ENCODE measurements at places on chromosomes 16 and 17. TPM values are rescaled to one million over a fixed set of nuclear protein-coding genes. Genes with fewer than 3 reads are reported as not detected.
A peak's percentile ranks its signal among the peaks of the same experiment; 100 is the strongest.

DNA sequence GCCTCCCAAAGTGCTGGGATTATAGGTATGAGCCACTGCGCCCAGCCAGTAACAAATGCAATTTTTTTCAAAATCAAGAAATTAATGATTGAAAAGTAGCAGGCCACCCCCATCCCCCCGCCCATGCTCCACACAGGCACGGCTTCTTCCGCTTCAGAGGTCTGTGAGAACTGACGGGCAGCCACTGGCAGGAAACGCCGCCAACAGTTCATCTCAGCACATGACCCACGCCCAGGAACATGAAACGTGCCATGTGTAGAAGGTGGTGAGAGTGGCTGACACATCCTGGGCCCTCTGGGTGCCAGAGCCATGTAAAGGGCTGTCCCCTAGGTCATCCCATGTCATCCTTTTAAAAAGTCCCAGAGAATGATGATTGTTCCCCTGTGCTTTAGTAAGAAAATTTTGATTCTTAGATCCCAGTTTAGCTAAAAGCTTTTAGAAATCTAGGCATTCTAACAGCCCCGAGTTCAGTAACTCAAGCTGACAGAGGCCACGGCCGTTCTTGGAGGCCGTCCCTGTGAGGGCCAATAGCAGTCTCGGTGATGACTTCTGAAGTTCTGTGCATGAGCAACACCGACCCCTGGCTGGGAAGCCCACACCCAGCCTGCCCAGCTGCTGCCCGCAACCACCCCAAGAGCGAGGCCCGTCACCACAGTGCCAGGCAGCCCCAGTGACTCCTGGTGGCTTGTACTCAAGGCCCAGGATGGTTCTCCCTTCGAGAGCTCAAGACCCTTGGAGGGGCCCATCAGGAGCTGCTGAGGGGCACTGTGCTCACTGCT is 52.1 kb downstream of the KLHDC4 start:
- DNase-seq: no peak

DNA sequence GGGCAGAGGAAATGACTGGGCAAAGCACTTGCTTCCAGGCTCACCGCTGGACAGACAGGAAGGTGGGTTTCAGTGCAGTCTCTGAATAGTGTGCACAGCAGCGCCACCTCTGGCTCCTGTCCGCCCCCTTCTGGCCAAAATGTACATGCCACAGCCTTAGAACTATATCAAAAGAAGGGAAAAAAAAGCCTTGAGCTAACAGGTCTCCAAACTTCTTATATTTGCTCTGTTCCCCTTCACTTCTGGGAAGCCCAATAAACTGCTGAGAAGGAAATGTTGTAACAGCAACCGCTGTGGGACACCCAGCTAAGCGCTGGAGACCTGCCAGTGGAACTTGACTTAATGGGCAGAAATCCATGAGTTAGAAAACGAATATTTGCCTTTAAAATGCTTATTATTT is 17.5 kb downstream of the COG7 start:
- no peak for DNase-seq

- DNase-seq: no peak
Observed at GRCh38 chr17:20203018-20203417, 193.9 kb downstream of the SPECC1 start.

GRCh38 chr16:46980926-46981325 is 7.5 kb upstream of the DNAJA2 start:
- DNase-seq: no peak

The KRT12 gene
- total RNA-seq: not detected

- DNase-seq: peak; percentile 89
Observed at GRCh38 chr17:49997773-49998703, 3.0 kb upstream of the DLX3 start.

GRCh38 chr16:29784901-29785500 is 5.5 kb upstream of the KIF22 start:
- peak; percentile 74 for DNase-seq

DNA sequence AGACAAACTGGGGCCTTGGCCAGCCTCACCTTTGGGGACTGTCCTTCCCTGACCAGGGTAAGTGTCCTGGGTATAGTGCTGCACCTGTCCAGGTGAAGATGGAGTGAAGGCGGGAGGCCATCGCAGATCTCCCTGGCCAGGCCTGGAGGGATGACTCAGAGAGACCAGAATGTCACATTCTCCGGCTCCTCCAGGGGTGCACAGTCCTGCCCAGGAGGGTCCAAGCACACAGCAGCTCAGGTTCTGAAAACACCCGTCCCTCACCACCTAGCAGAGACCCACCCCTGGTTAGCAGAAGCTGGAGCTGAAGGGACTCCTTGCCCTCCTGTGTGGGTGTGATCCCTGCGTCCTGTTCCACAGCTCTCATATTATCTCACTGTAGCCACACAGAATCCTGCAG is 21.9 kb downstream of the FA2H start:
- DNase-seq: no peak

GRCh38 chr17:36594626-36595401 is 3.1 kb downstream of the DHRS11 start:
- no peak for DNase-seq

- no peak for DNase-seq
Observed at GRCh38 chr17:61836266-61837174, 26.8 kb downstream of the BRIP1 start.

DNA sequence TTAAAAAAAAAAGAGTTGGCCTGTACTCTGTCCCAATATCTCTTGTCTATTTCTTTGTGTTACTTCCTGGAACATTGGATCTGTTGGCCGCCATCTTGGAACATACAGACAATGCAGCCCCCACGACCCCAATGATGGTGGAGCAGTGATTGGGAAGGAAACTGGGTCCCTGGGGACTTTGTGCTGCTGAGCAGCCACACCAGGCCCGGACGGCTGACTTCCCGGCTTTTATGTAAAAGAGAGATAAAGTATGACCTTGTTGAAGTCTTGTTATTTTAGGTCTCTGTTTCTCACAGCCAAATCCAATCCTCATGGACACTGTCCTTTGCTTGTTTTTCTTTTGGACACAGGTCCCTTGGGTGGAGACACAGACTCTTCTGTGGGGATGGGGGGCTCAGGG is 204.5 kb downstream of the SALL1 start:
- no peak for DNase-seq

GRCh38 chr17:72571813-72572396 is 451.1 kb downstream of the SOX9 start:
- no peak for DNase-seq

- no peak for DNase-seq
Observed at GRCh38 chr17:81022344-81022676, 12.6 kb upstream of the BAIAP2 start.

The GPR179 gene
- 0.05 TPM for total RNA-seq

The KRT23 gene
- total RNA-seq: 3.9 TPM

The KCNJ18 gene
- total RNA-seq: not detected

GRCh38 chr17:78735832-78736525 is 46.1 kb downstream of the CYTH1 start:
- DNase-seq: no peak

DNA sequence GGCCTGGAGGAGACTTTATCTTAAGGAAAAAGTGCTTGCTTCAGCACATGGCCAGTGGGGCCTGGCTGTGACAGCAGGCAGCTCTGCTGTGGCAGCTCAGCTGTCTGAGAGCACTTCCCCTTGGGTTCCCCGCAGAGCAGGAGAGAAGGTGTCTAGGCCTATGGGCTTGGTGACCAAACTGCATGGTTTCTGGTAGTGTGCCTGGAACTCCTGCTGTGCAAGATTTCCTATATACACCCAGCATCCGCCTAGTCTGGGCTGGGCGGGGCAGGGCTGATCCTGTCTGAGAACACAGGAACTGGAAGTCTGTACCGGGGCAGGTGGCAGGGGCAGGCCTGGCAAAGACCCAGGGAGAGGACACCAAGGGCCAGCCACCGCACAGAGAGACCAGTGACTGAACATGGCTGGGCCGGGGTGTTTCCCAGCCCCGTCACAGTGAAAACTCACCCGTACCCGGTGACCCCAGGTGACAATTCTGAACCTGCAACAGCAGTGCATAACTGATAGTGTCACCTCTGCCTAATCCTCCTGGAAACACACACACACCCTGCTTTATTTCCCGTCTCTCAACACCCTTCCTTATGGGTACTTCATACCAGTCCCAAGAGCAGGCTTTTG is 39.3 kb downstream of the CHD9 start:
- DNase-seq: peak; percentile 77

- peak; percentile 92 for DNase-seq
Observed at GRCh38 chr16:57815987-57816745, 13.9 kb upstream of the KIFC3 start.

- DNase-seq: peak; percentile 49
Observed at GRCh38 chr16:78045865-78046581, 23.7 kb downstream of the CLEC3A start.

- no peak for DNase-seq
Observed at GRCh38 chr16:67104061-67104460, 5.7 kb upstream of the PHAF1 start.

DNA sequence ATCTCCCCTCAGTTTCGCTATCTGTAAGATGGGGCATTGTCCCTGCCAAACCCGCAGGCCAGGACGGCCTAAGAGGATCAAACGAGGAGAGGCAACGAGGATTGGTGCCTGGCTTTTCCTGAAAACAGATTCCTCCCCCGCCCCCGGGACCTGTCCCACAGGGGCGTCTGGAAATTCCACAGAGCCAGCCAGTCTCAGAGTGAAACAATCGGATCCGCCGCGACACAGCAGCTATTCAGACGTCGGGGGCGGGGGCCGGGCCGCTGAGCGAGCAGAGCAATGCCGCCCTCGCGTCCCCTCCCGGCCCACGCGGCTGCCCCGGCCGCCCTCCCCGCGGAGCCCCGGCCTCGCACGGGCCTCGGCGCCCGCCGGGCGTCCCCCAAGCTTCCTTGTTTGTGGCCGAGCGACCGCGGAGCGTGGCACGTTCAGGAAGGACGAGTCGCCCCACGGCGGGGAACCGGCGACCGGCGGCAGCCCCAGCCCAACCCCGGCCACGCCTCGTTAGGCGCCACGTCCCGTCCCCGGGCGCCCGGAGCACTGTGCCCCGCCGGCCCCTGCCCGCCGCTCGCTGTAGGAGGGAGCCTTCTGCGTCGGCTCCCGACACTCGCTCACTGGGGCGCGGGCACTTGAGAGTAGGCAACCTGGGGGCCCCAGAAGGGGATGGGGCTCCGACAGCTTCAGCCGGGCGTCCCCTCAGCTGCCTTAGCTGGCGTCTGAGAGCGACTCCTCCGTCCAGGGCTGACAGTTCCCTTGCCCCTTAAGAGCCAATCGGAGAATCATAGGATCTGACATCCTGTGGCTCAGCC is 29.6 kb upstream of the PHOSPHO1 start:
- peak; percentile 58 for DNase-seq

The SLC9A5 gene
- 0.86 TPM for total RNA-seq

DNA sequence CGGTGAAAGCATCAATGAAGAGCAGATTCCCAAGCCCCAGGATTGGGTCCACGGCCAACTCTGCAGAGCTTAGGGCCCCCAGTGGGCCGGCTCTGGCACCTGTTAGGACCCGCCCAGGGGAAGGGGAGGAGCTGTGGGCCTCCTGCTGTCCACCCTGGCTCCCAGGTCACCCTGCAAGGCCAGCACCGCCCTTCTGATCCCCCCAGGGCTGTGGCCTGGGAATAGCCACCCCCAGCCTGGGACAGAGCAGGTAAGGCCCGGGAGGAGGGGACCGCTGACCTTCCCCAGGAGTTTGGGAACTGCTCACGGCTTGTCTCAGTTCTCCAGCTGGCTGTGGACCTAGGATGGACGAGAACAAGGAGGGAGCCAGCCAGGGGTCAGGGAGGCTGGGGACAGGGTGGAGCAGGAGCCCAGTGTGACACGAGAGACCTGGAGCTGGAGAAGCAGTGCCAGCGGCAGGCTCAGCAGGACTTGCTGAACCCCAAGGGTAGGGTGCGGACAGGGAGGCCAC is 39.3 kb upstream of the SLC38A10 start:
- no peak for DNase-seq

DNA sequence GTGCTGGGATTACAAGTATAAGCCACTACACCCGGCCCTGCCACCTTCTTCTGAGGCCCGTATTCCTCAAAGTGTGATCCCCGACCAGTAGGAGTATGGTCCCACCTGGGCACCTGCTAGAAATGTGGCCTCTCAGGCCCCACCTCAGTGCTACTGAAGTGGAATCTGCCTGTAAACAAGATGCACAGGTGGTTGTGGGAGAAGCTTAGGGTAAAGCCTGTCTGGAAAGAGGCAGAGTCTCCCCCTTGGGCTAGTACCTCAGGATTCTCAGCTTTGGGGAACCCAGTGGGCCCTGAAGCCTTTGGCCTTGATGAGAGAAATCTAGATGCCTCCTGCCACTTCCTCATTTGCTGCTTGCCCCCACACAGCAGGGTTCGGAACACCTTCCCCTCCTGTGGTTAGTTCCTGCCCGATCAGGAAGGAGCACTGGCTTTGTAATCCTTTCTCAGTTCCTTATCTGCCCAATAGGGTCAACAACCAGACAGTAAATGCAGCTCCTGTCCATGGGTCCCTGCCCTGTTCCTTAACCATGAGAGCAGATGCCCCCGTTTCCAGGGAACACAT is 25.2 kb downstream of the TK2 start:
- no peak for DNase-seq

GRCh38 chr17:51638971-51639370 is 378.6 kb downstream of the UTP18 start:
- no peak for DNase-seq

The KDM8 gene
- 13.9 TPM for total RNA-seq

The C16orf82 gene
- not detected for total RNA-seq

DNA sequence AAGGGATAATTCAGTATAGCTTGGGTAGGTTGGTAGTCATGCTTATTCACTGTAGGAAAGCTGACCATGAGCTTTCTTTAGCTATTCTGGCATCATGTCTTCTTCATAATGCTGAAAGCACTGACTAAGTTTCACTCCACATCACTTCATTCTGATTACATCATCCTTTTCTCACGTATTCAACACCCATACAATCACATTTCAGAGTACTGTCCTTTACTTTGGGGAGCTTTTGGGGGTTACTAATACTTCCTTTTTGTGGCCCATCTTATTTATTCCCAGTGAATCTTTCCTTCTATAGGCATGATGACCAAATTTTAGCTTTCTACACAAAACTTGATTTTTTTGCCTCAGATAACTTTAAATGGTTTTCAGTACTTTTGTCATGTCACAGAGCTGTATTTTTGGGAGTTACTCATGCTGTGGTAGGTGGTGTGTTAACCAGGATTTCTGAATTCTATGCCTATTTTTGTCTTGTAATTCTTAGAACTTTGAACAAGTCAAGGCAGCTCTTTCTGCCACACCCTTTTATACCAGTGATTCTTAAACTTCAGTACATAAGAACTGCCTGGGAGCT is 23.5 kb downstream of the TADA2A start:
- no peak for DNase-seq

GRCh38 chr17:8969901-8970300 is 4.4 kb upstream of the PIK3R5 start:
- DNase-seq: no peak

GRCh38 chr16:47644661-47645060 is 183.5 kb downstream of the PHKB start:
- no peak for DNase-seq

GRCh38 chr17:57999496-58000017 is 7.5 kb downstream of the SRSF1 start:
- DNase-seq: no peak

- no peak for DNase-seq
Observed at GRCh38 chr17:48295362-48296288, 134.4 kb downstream of the SKAP1 start.

DNA sequence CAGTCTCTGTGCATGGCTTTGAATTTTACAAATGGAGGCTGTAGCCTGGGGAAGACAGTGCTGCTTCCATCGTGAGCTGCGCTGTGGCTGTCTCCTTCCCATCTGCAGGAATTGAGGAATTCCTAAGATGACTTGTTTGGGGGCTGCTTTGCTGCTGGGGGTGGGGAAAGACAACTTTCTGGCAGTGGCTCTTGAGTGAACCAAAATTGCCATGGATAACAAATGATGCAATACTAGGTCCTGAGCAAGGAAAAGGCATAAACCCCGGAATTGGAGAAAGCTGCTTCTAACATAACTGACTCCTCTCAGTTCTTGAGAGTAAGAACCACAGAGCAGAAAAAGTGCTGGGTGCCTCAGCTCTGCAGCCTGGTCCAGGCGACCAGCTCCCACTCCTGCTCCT is 245.0 kb upstream of the RPL38 start:
- no peak for DNase-seq
